ENCODE measurements at places on chromosomes 6 and 20.

GRCh38 chr20:61830241-61830930 is 235.3 kb downstream of the TAF4 start:
- DNase-seq = no peak

GRCh38 chr20:36105711-36106226 is 48.8 kb upstream of the EPB41L1 start:
- DNase-seq = no peak

DNA sequence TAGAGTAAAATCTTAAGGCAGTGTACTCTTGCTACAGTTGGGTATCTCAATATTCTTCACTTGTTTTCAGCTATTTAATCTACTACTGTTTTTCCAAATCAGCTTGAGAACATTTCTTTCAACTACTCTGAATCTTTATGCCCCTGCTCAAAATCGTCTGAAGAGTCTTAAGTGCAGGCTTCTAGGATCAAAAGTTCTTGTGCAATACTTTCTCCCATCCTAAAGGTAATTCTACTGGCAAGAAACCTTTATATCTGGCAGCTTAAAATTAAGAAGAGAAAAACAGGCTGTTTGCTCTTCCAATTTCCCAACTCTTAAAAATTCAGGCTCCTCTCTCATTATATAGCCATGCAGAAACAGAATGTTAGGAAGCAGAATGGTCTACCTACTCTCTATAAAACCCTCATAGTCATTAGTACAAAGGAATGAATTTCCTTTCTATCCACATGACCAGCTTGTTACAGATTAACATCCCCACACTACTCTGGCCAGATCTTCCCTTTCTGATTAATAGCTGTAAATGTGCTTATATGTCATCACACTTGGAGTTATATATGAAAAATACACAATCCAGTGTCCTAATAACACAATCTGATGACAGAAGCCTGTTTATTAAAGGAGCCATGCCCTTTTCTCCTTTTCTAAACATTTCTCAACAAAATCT is 122.2 kb upstream of the FAM184A start:
- no peak for DNase-seq

- DNase-seq = no peak
These were observed 5.9 kb downstream of the TUBB2B start for GRCh38 chr6:3221578-3221977.

DNA sequence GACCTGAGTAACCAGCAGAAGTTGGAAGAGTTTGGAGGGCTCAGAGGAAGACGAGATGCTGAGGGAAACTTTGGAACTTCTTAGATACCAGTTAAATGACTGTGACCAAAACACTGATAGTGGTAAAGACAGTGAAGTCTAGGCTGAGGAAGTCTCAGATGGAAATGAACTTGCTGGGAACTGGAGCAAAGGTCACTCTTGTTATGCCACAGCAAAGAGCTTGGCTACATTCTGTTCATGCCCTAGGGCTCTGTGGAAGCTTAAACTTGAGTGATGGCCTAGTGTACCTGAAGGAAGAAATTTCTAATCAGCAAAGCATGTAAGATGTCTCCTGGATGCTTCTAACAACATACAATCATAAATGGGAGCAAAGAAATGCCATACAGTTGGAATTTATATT is 24.7 kb downstream of the WDR27 start:
- no peak for DNase-seq

GRCh38 chr20:1509237-1509636 is 18.0 kb upstream of the SIRPB2 start:
- DNase-seq = peak; percentile 9

GRCh38 chr6:133707456-133707855 is 181.5 kb upstream of the TCF21 start:
- DNase-seq = peak; percentile 73

- no peak for DNase-seq
These were observed 37.9 kb upstream of the FUCA2 start for GRCh38 chr6:143549221-143549948.

DNA sequence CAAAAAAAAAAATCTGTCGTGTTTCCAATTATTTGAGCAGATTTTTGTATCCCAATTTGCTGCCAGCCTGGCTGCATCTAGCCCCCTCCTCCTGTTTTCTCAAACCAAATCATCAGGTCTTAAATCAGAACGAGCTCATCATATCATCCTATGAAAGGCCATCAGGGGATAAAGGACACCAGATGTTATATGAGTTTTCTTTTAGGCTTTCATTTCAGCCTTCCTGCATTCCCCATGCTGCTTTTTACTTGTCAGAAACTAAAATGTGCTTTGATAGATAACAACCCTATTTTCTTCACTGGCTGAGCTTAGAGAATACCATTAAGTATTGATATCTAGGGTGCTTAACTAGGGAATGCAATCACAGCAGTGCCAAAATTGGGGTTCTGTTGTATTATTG is 968.4 kb upstream of the SLC35B3 start:
- DNase-seq = peak; percentile 50

Measured in NCI-H1694 (cell line).